ENCODE measurements at places on chromosomes 1 and 21.

DNA sequence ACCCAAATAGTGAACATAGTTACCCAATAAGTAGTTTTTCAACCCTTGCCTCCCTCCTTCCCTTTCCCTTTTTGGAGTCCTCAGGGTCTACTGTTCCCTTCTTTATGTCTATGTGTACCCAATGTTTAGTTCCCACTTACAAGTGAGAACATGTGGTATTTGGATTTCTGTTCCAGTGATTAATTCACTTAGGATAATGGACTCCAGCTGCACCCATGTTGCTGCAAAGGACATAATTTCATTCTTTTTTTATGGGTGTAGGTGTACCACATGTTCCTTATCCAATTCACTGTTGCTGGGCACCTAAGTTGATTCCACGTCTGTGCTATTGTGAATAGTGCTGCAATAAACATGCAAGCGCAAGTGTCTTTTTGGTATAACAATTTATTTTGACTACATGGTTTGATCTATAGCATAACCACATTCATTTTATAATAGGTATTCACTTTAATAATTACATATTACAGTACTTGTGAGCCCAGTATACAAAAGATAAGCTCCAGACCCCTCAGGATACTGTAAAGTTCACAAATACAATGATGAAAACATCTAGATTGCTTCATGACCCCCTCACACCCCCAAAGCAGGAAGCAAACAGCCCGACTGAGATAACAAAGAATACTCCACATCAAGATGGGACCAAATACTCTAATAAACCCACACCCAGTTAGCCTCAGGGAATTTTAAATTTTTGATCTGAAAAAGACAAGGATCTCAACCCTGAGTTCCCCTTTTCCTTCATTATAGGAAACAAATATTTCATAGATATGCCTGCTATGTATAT lies 45.3 kb downstream of the PUM1 start:
- DNase-seq, result no peak

DNA sequence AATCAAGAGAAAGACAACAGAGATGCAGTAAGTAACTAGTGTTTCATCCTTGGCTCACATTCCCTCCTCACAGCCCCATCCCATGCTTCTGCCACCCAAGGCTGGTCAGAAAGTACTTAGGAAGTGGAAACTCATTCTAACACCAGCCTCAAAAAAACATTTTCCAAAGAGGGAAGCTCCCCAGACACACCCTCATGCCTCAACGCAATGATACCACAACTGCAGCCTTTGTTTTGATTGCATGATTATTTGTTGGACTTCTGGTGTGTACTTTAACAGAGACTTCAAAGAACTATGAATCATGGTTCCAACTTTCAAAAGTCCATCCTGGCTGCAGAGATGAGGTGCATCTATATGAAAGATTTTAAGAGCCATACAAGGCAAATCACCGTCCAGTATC lies 45.2 kb upstream of the KCNA3 start:
- no peak for DNase-seq

DNA sequence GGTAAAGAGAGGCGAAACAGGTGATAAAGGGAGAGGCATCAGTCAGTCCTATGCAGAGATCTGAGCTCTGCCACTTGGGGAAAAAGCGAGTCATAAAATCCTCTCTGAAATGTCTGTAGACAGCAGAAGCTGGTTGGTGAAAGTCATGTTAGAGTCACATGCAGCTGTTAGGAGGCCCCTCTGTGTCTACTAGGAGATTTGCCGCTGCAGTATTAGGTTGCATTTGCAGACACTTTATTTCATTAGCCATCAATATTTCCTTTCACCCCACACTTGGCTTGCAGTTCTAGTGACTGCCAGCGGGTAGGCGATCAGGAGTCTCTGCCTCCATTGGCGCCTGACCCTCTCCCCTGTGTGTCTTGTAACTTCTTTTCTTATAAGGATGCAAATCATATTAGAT lies 16.2 kb downstream of the ATP1A4 start:
- no peak for DNase-seq

DNA sequence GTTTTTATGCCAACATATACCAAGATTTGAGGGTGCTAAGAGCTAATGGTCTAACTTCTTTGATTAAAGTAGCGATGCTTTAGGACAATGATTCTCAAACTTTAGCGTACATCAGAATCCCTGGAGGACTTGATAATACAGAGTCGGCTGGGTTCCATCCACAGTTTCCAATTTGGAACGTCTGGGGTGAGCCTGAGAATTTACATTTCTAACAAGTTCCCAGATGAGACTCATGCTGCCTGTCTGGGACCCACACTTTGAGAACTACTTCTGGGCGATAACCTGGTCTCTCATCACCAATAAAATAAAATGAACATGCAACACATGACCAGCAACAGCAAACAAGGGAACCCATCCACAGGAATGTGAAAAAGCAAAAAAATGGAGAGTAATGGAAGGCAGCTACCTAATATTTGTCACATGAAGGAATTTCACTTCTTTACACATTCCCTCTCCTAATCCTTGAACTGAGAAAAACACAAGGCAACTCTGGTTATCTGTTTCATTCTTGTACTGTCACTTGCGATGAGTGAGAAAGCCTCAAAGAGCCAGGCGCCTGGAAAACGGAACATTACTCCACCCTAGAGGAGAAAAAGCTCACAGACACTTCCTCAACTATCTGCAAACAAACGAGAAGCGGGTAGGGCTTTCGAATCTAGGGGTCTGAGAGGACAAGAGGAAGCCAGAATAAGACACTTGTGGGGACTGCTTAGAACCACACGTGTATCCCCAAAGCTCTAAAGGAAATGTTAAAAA lies 14.0 kb downstream of the HSF2BP start:
- no peak for DNase-seq

DNA sequence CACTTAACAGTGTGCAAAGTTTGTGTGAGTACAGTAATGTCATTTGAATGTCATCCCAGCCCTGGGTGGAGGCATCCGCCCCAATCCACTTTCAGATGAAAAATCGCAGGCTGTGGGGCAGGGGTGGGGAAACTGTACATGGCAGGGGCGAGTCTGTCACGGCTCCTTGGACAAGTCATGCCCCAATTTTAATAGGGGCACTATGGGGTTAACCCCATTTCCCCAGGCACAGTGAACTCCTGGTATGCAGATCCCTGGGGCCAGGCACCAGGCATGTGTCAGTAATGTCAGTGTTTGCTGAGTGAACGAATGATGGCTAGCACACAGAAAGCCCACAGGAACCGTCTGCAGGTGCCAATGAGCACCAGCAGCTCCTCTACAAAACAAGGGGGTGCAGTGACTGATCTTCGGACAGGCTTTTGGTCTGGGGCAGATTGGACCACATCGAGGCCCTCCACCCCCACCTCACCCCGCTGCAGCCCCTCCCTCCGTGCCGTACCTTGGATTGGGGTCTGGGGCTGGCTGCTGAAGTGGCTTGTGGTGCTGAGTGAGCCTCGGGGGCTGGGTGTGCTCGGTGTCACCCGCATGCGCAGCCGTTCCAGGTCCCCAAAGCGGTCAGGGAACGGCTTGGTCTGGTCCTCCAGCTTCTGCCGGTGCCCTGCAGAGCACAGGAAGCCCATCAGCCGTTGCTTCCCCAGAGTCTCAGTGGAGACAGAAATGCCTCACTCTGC lies 23.2 kb downstream of the RUNX3 start:
- DNase-seq, result no peak

- DNase-seq, result no peak
These were observed 412 bp downstream of the GPR25 start for GRCh38 chr1:200873116-200873670.

DNA sequence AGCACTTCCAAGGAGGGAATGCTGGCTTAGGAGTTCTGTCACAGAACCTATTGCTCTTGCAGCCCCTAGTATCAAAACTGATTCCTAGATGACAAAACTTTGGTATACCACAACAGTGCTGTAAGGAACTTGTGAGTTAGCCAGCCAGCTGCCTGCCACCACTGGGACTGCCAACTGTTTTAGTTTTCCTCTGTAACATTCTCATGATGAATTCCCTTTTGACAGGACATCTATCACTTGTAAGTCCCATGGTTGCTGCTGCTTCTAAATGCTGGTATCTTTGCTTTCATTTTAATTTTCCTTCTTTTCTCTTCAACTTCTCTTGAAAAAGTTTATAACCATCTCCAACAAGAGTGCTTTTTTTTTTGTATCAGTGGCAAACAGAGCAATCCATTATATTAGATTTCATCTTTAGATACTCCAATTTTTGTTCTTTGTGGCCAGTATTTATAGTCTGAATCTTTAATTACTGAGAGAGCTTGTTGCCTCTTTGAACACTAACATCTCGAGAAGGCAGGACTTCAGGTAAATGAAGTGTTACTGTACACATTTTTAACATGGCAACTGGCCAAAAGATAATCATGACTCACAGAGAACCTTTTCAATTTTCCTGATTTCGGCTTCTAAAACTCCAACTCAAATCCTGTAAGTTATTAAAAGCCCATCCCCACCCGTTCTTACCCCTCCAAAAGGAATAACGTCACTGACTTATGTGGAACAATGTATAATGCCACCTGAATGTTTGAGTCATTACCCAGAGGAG lies 19.8 kb downstream of the DBT start:
- DNase-seq, result no peak

DNA sequence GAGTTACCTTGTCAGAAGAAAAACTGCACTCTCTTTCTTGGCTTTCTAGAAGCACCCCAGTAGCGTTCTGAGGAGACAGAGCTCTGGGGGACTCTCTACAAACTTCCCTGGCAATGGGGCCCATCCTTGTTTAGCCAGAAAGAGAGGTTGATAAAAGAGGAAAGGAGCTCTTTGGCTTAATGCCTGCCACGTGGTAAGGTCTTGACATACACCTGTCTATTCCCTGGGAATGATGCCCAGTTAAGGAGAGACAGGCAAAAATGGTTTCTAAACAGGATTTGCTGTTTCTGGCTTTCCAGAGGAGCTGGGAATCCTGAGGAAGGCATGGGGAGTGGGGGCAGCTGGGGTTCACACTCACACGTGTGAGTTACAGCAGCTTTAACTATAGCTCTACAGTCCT lies 30.2 kb upstream of the IL20 start:
- DNase-seq, result no peak

DNA sequence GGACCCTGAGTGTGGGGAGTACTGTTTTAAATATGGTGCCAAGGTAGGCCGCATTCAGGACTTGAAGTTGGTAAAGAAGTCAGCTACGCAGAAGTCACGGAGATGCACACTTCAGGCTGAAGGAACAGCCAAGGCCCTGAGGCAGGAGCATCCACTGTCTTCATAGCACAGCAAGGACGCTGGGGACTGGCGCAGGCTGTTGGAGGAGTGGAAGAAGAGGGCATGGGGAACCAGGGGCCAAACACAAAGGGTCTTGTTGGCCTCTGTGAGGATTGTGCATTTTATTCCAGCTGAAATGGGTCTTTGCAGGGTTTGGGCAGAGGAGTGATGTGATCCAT lies 16.6 kb downstream of the DNAJC16 start:
- DNase-seq, result no peak

GRCh38 chr1:116172666-116173065 lies 61.5 kb downstream of the MAB21L3 start:
- no peak for DNase-seq

DNA sequence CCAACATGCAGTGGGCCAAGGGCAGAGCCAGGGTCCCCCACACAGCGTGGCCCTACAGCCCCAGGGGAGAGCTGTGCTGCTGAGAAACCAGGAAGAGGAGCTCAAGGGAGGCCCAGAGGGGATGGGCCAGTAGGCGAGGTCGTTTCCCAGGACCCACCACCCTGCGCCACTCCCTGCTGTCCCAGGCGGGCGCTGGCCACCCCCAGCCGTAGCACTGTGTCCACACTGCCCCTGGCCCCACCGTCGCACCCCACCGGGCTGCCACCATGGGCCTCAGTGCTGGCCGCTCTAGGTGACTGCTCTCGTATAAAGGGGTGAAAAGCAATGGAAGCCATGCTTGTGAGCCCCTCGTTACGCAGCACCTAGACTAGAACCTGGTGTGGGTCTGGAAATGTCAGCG lies 22.4 kb downstream of the NADK start:
- no peak for DNase-seq

DNA sequence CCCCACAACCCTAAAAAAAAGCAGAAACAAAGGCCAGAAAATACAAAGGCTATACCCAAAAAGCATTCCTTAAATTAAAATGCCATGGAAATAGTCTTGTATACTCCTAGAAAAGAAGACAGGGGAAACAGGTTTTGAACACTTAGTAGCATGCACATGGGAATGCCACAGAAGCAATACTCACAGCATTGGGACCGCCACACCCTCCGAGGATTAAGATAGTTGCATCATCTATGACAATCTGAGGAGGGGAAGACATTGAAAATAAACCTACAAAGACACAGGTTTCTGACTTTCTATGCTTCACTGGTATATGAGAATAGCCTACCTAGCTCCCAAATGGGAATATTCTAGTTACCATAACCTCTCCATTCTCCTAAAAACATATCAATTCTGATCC lies 15.9 kb upstream of the CPLANE2 start:
- DNase-seq, result no peak

- peak; percentile 49 for DNase-seq
These were observed 180.4 kb downstream of the FGGY start for GRCh38 chr1:59477286-59477685.

GRCh38 chr1:121471523-121471922 lies 286.7 kb downstream of the SRGAP2C start:
- no peak for DNase-seq

- no peak for DNase-seq
These were observed 211.5 kb downstream of the LHX8 start for GRCh38 chr1:75345538-75346292.

Measured in stimulated activated CD8-positive, alpha-beta memory T cell treated with anti-CD3 and anti-CD28 coated beads, Interleukin-2, amount 100 ng/mL, for 48 hours (primary cell).